Stimulated activated CD8-positive, alpha-beta memory T cell treated with anti-CD3 and anti-CD28 coated beads, Interleukin-4, amount 100 ng/mL, for 1 hour (primary cell): ENCODE measurements at places on chromosomes 12 and 14.

DNA sequence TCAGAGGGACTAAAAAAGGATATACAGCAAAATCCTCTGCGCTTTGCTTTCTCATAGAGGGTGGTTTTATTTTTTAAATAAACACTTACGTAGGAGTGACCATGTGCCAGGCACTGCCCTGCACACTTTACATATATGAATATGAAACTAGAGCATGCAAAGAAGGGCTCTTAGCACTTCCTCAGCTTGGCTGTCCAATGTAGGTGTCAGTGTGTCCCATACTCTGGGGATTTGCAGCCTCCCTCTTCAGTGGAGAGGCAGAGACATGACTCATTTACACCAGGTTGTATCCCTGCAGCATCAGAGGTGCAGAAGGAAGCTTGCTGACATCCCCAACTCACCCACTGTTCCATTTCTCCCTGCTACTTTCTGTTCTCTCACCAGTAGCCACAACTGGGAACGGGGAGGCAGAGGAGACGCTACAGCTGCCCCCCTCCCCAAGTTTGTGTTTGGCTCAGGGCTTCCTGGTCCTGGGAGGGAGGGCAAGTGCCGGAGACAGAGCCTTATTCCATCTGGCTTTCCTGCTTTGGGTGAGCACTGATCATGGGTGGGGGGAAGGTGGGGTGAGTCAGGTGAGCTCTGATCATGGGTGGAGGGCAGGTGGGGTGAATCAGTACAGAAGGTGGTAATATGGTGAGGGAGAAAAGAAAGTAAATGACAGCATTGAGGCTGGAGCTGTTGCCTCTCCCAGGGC, 4.9 kb upstream of the KRT5 start:
- DNase-seq, result no peak

DNA sequence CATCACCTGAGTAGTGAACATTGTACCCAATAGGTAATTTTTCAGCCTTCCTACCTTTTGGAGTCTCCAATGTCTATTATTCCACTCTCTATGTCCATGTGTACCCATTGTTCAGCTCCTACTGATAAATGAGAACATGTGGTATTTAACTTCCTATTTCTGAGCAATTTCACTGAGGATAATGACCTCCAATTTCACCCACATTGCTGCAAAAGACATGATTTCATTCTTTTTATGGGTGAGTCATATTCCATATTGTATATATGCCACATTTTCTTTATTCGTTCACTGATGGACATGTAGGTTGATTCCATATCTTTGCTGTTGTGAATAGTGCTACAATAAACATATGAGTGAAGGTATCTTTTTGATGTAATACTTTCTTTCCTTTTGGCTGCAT, 16.4 kb upstream of the BTG1 start:
- no peak for DNase-seq

DNA sequence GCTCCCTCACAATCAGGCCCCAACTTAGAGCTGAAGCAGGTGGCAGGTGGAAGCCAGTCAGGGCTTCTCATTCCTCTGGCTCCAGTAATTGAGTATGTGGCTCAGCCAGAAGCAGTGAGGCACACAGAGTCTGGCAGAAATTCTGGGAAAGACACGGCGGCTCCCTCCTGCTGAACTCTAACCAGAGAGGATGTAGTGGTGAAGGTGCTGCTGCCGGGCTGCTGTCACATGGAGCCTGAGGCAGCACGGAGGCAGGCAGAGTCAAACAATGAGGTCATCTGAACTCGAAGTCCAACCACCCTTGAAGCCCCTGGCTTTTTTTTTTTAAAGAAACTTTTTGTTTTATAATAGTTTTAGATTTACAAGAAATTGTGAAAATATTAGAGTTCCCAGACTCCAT, 33.4 kb upstream of the SMOC1 start:
- DNase-seq, result no peak

- no peak for DNase-seq
Measured at GRCh38 chr14:70808416-70809224, 693 bp downstream of the MAP3K9 start.
